Bronchial epithelial cell (primary cell): ENCODE measurements at places on chromosomes 7 and 10.
A peak's percentile ranks its signal among the peaks of the same experiment; 100 is the strongest.

DNA sequence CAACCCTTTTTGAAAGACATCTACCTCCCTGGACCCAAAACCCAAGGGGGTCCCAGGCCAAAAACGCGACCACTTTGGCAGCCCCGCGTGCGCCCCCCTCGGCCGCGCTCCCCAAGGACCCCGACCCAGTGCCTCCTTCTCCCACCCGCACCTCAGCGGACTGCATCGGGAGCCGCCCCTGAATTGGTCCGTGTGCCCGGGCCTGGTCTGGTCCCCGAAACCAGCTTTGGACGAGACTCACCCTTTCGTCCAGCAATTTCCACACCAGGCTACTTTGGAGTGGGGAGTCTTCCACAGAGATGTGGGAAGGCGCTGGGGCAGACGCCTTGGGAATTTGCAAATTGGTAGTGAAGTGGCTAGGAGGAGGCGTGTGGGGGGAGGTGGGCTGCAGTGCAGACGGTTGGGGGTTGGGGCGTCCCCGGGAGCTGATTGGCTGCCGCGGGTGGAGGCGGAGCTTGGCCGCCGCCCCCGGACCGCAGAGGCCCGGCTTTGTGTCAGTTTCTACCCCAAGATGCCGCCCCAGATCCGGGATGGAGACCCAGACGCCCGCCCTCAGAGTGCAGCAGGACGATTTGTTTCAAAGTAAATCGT lies 16.9 kb downstream of the TCAF1 start:
- DNase-seq, result no peak

- DNase-seq, result peak; percentile 64
Measured at GRCh38 chr7:3482147-3482921, 181.3 kb downstream of the SDK1 start.

GRCh38 chr7:70553364-70553763 lies 578.6 kb upstream of the GALNT17 start:
- DNase-seq, result peak; percentile 46

DNA sequence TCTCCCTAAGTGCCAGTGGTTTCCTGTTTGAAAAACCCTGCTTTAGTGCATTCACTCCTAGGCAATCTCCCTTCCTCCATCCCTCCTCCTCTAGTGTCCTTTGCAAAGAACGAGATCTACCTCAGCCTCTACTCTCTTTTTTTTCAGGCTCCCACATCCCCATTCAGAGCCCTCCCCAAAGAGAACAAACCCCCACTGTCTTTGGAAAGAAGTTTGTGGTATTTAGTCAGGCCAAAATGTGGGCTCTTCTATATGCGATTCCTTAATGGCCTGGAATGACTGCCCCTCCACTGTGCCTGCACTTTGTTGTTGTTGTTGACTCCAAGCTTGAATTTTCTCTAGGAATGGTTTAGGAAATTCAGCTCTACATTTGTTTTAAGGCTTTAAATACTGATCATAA lies 36.3 kb downstream of the PALS2 start:
- no peak for DNase-seq

GRCh38 chr10:44154956-44155355 lies 229.9 kb downstream of the CXCL12 start:
- DNase-seq, result no peak

DNA sequence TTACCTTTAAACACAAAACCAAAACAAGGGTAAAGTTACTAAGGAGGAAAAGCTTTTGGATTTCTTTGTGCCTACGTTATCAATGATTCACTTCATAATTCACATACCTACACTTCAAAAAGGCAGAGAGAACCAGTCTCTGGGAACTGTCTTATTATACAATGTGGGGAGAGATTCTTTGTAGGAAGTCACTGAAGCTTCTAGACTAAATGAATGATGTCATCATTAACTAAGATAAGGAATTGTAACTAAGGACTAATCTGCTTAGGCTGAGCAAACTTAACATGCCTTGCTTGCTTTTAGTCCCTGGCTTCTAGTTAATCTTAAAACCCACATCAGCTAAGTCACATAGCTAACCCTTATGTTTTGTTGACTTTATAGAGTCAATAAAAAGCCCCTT lies 771.2 kb downstream of the NXPH1 start:
- DNase-seq, result no peak

GRCh38 chr7:22712999-22713398 lies 14.0 kb upstream of the IL6 start:
- no peak for DNase-seq

- peak; percentile 99 for DNase-seq
Measured at GRCh38 chr10:114499630-114500190, 95.4 kb upstream of the AFAP1L2 start.

DNA sequence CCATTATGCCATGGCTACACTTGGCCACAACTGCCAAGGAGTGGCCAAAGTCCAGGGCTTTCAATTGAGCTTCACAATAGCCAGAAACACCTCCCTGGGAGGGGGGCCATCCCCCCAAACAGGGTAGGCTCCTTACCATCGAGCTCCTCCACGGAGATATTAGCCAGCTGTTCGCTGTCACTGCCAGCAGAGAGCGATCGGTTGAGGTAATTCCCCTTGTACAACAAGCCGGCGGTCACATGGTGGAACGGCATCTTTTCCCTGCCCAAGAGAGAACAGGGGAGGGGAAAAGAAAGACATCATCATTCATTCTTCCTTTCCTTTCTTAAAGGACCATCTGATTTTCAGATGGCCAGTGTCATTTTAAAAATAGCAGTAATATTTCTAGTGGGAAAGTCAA lies 133.6 kb downstream of the CALN1 start:
- no peak for DNase-seq

DNA sequence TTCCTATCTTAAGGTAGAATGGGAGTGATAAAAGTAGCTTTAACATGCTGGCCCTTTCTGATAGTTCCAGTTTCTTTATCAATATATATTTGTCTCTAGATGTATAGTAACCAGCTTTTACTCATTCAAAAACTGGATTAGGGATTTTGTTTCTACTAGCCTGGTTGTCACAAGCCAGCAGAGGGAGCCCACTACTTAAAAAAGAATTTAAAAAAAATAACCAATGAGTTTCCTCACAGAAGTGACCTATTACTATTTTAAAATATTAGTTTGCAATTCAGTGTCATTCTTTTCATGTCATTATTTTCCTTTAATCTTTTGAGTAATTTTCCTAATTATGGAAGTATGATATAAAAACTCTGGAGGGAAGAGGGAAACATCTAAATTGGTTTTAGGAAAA lies 142.1 kb downstream of the PHTF2 start:
- DNase-seq, result peak; percentile 27

- DNase-seq, result no peak
Measured at GRCh38 chr7:132578826-132579225, 2.6 kb upstream of the PLXNA4 start.

GRCh38 chr10:6383096-6383812 lies 180.5 kb downstream of the PFKFB3 start:
- no peak for DNase-seq

- DNase-seq, result no peak
Measured at GRCh38 chr10:59803714-59804113, 50.5 kb upstream of the MRLN start.

DNA sequence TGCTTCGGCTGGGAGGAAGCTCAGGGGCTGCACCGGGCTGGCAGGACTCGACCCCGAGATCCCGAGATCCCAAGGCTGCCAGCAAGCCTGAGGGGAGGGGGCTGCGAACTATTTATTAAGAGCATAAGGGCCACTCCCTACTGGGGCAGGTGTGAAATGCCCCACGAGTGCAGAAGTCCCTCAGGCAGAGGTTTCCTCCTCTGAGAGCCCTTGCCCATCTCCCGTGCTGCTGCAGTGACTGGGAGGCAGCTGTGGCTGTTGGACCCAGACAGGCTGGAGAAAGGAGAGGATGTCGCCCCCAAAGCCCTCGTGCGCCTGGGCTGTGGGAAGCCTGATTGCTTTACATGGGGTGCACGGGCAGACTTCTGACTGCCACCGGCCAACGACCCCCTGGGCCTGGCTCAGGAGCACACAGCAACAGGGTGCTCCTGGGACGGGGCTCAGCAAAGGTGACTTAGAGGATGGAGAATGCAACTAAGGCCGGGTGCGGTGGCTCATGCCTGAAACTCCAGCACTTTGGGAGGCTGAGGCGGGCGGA lies 39.8 kb downstream of the RGS10 start:
- no peak for DNase-seq

- DNase-seq, result no peak
Measured at GRCh38 chr7:97003262-97004246, 1.8 kb upstream of the DLX6 start.

- DNase-seq, result no peak
Measured at GRCh38 chr7:7510794-7511193, 24.9 kb downstream of the COL28A1 start.

- DNase-seq, result no peak
Measured at GRCh38 chr10:114871379-114871778, 49.8 kb downstream of the FHIP2A start.

GRCh38 chr7:121046893-121047468 lies 58.5 kb downstream of the CPED1 start:
- DNase-seq, result no peak

DNA sequence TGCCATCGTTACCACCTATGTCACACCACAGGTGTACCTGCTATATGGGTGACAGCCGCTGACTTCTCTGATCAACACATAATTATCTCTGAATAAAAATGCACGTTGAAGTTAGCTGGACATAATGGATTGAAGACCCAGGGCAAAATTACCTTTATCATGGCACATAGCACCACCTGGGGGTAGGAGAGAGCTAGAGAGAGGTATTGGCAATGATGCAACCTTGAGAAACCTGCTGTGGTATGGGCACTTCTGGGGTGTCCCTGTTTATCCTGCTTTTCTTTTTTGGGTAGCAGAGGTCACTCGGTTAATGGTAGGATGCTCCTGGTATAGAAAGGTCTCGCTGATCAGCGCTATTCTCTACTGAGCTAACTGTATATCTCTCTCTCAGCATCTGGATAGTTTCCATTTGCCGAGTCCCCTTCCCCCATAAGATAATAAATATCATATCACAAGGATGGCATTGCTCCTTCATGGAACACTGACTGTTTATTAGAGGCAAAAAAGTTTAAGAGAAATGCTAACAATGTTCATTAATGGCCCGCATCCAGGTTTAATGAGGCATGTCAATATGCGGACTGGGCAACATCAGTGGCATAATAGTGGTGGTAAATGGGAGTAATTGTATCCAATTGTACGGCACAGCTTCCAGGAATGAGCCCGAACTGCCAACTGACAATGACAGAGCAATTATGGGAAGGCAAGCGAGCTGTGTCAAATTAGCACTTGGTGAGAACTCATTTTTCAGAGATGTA lies 323.1 kb downstream of the TFEC start:
- peak; percentile 42 for DNase-seq

DNA sequence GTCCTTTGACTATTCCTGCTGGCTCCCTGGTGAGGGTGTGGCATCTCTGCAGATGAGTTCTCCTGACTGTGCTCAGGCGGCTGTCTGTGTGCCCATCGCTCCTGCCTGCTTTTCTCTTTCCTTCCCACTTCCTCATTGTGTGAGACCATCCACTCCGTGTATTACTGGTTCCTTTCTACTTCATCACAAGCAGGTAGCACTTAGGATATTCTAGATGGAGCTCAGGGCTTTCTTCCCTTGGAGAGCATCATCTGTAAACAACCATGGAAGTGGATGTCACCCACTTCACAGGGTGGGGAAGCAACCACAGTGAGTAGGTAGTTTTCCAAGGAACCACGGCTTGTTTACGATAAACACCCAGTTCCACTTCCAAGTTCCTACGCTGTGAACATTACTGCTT lies 15.7 kb downstream of the DNAJB6 start:
- DNase-seq, result no peak
